Daoy (cell line): ENCODE measurements at places on chromosomes 2 and 18. TPM values are rescaled to one million over a fixed set of nuclear protein-coding genes. Genes with fewer than 3 reads are reported as not detected.
A peak's percentile ranks its signal among the peaks of the same experiment; 100 is the strongest.

The REEP1 gene
- 4.1 TPM in 2 replicates for total RNA-seq

The PLA2R1 gene
- 0.68 and 1.4 TPM in 2 replicates for total RNA-seq

The LHCGR gene
- total RNA-seq = not detected in 2 replicates

The ITGB6 gene
- 3.1 and 4.2 TPM in 2 replicates for total RNA-seq

The SLC9A4 gene
- total RNA-seq = not detected in 2 replicates

- DNase-seq = no peak
Observed at GRCh38 chr2:3627500-3628100, 30.4 kb upstream of the ALLC start.

DNA sequence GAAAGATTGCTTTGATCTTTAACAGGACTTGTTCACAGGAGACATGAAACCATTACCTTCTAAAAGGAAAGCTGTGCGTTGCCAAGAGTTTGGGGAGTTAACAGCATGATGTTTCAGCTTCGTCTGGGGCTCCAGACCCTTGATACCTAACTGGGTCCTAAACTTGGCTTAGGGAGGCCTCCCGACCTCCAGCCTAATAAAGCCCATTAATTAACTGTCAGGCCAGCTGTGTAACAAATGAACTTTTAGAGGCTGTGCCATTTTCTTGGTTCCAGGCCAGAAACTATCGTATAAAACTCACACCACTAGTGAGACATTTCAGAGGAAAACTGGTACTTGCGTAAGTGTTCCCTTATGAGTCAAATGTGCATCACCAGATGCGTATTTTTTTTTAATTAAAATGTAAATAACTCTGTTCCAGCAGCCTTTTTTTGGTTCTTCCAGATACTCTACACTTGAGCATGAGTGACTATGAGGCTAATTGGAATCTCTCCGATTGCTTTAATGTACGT is 236.5 kb downstream of the BCL2 start:
- no peak for DNase-seq

DNA sequence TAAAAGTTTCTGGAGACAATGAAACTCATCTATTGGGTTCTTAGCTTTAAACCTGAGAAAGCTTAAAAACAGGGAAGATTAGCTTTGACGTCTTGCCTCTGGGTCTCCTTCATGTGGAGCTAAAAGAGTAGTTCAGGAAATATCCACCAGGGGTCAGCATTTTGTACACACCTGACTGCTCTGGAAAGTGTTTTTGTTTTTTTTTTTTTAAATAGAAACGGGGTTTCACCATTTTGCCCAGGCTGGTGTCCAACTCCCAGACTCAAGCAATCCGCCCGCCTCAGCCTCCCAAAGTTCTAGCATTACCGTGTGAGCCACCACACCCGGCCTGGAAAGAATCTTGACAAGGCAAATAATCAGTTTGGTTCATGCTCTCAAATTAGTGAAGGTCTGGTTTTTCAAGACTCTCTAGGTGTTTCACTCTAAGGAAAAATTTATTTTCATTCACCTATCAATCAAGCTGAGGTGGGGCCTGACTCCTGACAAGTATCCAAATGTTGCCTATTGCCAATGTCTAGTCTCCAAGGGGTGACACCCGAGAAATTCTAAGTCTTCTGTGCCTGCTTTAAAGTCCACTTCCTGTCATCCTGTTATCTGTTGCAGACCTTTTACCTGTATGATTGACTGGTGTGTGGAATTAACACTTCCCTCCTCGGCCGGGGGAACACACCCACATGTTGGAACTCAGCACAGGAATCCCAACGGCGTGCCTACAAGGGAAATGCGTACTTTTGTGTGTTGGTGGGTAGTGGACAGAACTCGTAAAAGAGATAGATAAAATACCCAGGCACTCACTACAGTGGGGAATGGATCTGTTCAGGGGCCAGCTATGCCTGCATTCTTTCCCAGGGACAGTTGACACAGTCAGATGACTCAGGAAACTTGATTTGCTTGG is 11.3 kb downstream of the IL1RN start:
- DNase-seq = peak; percentile 59

- no peak for DNase-seq
Observed at GRCh38 chr2:99776206-99776905, 286.5 kb upstream of the REV1 start.

DNA sequence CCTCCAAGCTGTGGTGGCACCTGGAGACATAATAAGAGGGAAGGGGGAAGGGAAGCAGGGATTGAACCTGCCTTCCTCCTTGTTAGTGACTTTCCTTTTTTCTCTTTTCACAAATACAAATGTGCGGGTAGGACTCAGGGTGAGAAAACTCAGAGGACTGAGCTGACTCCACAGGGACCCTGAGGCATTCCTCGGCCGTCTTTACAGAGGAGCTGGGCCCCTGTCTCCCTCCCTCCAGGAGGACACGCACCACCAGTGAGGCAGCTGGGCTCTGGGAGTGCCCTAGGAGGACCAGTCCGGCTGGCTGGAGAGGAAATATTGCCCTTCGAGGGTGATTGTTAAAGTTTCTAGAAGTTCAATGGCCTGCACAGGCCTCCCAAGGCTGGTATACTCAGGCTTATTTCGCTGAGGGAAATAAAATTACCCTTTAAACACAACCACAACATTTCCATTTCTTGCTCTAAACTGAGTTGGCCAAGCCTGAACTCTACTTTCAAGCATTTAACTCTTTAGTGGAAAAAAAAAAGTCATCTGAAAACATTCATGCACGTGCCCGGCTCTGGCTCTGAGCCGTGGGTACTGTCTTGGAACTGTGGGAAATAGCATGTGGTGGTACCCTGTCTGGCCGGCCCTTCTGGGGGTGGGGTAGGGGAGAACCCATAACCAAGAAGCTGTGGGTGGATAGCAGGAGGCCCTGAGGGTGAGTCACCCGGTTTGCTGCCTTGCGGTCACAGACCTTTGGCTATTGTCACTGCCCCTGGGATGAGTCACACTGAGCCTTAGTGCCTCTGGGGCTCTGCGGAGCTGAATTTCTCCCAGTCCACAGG is 116.0 kb downstream of the COPS8 start:
- DNase-seq = peak; percentile 98

DNA sequence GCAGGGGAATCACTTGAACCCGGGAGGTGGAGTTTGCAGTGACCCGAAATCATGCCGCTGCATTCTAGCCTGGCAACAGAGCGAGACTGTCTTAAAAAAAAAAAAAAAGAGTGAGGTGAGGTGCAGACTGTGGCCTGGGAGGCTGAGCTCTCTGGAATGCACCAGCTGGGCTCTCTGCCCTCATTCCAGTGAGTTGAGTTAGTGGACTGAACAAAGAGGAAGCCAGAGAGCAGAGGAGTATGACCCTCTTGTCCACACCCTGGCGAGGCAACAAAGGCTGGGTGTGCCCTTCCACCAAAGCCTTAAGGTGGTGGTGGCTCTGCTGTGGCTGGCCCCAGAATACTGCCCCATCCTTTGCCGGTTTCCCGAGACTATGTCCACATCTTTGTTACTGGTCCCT is 71.3 kb upstream of the ACKR3 start:
- DNase-seq = peak; percentile 23

DNA sequence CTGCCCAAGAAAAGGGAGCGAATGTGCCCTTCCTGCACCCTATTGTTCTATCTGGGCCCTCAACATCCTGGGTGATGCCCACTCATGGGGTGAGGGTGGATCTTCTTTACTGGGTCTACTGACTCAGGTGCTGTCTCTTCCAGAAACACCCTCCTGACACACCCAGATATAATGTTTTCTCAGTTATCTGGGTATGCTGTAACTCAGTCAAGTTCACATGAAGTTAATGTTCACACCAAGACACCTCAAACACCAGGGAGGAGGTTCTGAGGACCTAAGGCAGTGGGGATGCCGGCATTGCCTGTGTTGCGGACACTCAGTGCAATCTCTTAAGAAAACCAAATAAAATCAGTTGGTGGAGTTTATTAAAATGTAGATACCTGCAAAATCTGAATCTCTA is 500.9 kb downstream of the BCL11A start:
- DNase-seq = no peak

DNA sequence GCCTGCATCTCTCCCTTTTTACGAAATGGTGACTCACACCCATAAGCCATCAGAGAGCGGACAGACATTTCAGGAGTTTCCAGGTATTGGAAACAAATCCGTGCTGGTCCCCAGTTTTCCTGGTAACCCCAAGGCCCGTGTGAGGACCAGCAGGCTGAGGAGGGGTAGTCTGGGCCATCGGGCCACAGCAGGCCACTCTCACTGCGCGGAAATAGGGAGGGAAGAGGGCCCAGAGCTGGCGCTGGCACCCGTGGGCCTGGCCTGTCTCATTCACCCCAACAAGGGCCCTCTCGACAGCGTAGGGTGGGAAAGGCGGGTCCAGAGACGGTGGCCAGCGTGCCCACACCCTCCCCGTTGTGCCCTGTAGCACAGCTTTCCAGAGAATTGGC is 13.7 kb upstream of the FAHD2A start:
- DNase-seq = no peak

DNA sequence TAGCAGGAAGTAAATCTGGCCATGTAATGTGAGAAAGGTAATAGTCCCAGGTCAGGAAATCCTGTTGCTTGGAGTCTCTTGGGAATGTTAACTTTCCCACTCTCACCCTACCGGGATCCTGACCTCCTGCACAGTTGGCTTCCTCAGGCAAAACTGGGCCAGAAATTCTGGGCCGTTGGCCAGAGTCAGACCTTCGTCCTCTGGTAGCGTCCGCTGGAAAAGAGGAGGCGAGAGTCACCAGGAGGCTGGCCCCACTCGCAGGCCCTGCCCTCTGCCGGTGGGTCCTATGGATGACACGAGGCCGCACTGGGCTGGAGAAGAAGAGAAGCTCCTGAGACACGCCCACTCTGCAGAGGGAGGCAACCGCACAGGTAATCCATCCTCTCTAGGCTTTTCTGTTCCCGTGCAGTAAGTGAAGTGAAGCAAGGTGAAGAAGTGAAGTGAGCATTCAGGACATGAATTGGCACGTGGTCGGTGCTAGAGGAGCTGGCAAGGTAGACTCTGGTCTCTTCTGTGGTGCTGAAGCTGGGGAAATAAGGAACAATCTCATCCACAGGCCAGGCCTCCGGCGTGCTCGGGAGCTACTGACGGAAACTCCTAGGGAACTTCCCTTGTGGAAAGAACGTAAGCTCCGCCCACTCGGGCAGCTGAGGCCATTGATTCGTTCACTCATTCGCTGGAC is 182.7 kb upstream of the GLI2 start:
- DNase-seq = peak; percentile 86

- DNase-seq = peak; percentile 40
Observed at GRCh38 chr2:226578373-226578772, 221.2 kb downstream of the IRS1 start.

- no peak for DNase-seq
Observed at GRCh38 chr18:79642626-79643025, 37.0 kb upstream of the CTDP1 start.

DNA sequence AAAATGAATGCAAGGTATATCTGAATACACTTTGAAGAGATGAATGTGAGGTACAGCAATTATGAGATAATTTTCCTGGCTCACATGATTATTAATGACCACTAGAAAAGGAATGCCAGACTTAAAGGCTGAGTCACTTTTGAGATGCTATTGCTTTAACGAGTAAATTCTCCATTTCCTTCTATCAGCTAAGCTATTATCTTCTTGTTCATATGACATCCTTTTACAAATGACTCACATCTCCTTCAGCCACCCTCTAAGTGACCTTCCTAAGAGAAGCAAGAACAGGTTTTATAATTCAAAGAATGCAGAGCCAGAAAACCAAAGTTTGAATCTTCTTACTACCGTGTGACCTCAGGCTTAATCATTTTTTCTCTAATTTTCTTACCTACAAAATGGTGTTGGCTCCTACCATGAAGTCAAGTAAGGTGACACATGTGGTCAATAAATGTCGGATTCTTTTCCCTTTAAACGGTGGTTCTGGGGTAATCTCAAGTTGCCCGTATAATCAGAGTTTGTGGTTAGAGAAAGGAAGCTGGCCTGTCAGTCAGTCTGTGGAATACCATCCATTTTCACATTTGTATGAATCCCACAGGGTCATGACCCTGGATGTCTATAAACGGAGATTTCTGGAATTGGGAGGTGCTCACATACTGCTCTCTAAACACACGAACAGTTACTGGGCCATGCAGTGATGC is 184.0 kb upstream of the PID1 start:
- peak; percentile 60 for DNase-seq

GRCh38 chr2:197419438-197419837 is 15.4 kb downstream of the SF3B1 start:
- DNase-seq = no peak
